NCI-H2029 treated with DMSO at 0.1 percent for 48 hours (cell line): ENCODE measurements at places on chromosomes 3 and 15.

- DNase-seq, result no peak
These were observed 30.7 kb upstream of the KY start for GRCh38 chr3:134681522-134681900.

DNA sequence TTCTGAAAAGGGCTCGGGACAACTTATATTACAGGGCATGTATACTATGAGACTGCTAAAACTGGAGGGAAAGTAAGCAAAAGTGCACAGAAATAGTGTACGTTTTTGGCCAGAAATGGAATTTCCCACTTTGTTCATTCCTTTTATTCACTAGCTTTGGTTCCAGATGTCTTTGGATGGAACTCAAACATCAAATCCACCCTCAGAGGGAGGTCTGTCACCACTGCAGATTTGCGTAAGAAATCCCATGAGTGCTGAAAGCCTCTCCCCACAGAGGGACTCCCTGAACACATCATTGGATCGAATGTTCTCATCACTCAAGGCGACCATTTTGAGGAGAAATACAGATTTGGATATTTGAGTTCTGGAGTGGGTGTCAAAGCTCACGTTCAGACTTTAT, 71.6 kb downstream of the FEM1B start:
- no peak for DNase-seq

GRCh38 chr15:34049112-34049511, 10.1 kb upstream of the AVEN start:
- DNase-seq, result no peak

DNA sequence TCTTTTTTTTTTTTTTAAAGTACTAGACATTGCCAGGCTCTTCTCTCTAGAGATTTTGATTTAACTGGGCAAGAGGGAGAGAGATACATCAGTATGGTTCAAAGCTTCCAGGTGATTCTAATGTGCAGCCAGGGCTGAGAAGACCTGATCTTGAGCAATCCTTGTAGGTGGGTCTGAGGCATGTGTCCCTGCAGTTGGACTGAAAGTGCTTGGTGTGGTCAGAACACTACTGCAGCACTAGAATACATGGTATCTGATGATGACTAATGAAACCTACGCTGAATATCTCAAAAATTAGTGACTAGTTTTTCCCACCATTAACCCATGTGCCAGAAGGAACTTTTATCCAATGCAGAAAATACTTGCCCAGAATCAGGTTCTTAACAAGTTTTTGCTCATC, 34.4 kb upstream of the MYO5C start:
- no peak for DNase-seq

GRCh38 chr3:10365791-10366190, 44.9 kb upstream of the SEC13 start:
- DNase-seq, result no peak
